Chondrocyte (in vitro differentiated cells): ENCODE measurements at places on chromosomes 13 and 19. TPM values are rescaled to one million over a fixed set of nuclear protein-coding genes. Genes with fewer than 3 reads are reported as not detected.

The RASAL3 gene
- 0.05 TPM in 1 of 3 replicates, not detected in the others for total RNA-seq

- no peak for DNase-seq
Measured at GRCh38 chr19:2064395-2064787, 13.3 kb upstream of the MKNK2 start.

- no peak for DNase-seq
Measured at GRCh38 chr19:39829702-39830275, 4.2 kb downstream of the DYRK1B start.

GRCh38 chr13:106443607-106444322 is 91.7 kb downstream of the EFNB2 start:
- no peak for DNase-seq

GRCh38 chr13:23377983-23378632 is 55.4 kb downstream of the SACS start:
- DNase-seq: no peak

DNA sequence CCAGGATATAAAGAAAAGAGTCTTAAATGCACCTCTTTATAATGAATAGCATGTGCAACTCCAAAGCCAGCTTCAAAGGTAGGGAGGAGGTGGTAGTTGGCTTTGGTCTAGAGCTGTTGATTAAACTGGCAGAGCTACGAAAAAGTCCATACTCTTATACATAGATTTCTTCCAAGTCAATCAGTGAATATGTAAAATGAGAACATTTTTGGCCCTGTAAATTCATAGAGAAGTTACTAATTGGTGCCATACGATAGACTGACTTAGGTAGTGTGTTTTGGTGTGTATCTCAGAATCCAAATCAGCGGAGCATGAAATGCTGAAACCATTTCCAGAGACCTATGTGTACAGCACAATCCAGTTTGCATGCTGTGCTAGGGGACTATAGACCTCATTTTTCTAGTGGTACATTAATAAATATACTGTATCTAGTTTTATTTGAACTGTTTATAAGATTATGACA is 17.1 kb upstream of the DPY19L3 start:
- no peak for DNase-seq

GRCh38 chr13:21674490-21675009 is 3.7 kb downstream of the FGF9 start:
- DNase-seq: no peak
